Psoas muscle (tissue), 8 donors: ENCODE measurements at places on chromosomes 2 and 18. TPM values are rescaled to one million over a fixed set of nuclear protein-coding genes. Genes with fewer than 3 reads are reported as not detected.

DNA sequence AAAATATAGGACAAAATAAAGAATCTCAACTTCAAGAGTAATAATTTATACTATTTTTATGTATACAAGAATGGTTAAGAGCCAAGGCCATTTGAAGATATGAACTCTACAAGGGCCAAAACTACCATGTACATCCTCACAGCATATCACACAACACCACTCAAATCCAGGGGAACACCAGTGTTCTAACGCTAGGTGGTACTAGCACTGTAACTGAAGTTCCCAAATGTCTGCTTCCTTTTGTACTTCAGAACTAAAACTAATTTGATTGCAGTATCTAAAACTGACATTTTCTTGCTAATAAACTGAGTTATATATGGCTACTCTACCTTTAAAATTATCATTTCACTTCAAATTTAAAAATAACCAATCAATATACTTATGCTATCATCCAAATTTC, 47.0 kb downstream of the REV1 start:
- no peak for DNase-seq

GRCh38 chr2:7358865-7359447, 441.7 kb downstream of the RNF144A start:
- DNase-seq: no peak

- no peak for DNase-seq
Measured at GRCh38 chr2:101396316-101396717, 9.0 kb upstream of the CREG2 start.

- no peak for DNase-seq
Measured at GRCh38 chr18:63387861-63388260, 20.9 kb upstream of the KDSR start.

- DNase-seq: no peak
Measured at GRCh38 chr2:213834746-213835145, 550.5 kb downstream of the SPAG16 start.

DNA sequence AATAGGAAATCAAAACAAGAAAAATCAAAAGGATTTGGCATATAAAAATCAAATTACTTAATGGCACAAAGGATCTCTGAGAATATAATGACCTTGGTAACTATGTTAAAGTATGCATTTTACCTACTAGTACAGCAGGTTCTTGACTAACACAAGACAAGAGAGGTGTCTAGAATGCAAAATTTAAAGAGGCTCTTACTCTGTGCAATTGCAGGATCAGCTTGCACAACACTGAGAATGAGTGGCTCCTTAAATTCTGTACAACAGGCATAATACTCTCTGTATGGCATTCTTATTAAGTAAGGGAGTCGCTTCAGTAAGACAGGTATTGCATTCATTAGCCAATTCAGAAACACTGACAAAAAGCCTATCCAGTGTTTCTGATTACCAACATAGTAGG, 72.6 kb downstream of the UGP2 start:
- no peak for DNase-seq

- no peak for DNase-seq
Measured at GRCh38 chr18:56545464-56545863, 92.9 kb downstream of the TXNL1 start.

- DNase-seq: no peak
Measured at GRCh38 chr18:24115628-24116027, 23.2 kb upstream of the CABYR start.

Gene SULT6B1
- not detected for polyA plus RNA-seq

GRCh38 chr2:214629875-214630274, 179.6 kb downstream of the BARD1 start:
- no peak for DNase-seq

DNA sequence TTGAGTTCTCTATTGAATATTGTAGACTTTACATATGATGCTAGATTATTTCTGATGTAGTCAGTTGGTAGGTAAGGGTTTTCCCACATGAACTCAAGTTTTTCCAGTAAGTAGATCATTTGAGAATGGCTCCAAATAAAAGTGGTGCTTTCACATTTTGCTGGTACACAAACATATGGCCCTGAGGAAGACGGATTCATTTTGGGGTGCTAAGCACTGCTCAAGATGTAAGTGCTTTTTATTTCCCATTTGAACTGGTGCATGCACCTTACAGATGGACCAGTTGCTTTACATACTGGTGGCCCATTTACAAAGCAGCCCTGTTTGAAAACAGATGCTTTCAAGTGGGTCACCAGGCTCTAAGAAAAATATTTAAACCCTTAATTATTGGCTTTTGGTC, 266.7 kb downstream of the MEIS1 start:
- no peak for DNase-seq

GRCh38 chr2:143162997-143163396, 33.8 kb downstream of the ARHGAP15 start:
- no peak for DNase-seq

Gene SAG
- polyA plus RNA-seq: not detected

DNA sequence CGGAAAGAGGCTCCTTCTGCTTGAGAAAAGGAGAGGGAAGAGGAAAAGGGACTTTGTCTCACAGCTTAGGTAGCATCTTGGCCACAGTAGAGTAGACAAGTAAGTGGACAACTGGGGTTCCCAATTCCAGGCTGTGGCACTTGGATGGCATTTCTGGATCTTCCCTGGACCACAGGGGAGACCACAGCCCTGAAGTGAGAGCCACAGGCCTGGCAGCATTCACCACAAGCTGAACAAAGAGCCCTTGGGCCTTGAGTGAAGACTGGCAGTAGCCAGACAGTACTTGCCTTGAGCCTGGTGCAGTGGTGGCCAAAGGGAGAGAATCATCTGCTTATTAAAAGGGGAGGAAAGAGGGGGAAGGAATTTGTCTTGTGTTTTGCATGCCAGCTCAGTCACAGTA, 226.1 kb upstream of the KLHL14 start:
- no peak for DNase-seq
